ENCODE measurements at places on chromosomes 3 and 15.

- no peak for DNase-seq
Measured at GRCh38 chr3:116809208-116809607, 99.6 kb downstream of the TUSC7 start.

DNA sequence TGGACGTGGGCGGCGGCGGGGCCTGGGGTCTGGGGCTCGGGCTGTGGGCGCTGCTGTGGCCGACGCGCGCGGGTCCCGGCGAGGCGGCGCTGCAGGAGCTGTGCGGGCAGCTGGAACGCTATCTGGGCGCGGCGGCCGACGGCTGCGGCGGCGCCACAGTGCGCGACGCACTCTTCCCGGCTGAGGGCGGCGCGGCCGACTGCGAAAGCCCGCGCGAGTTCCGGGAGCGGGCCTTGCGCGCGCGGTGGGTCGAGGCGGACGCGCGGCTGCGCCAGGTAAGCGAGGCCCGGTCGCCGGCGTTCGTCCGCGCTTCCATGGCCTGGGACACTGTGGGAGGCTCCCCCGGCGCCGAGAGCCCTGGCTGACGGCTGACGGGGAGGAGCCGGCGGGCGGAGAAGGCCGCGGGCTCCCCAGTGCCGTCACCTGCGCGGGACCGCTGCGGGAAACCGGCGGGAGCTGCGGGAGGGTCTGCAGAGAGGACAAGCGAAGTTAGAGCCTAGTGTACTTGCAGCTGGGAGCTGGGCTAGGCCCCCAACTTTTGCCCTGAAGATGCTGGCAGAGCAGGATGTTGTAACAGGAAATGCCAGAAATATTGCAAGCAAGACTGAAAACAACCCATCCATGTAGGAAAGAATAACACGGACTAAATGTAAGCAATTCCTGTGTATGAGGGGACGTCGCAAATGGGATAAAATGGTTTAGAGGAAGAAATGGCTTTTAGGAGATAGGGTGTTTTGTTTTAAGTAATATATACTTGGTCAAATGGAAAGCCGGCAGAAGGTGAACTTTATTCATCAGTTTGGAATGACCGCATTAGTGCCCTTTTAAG, 847 bp downstream of the WHAMM start:
- DNase-seq, result peak; percentile 64

DNA sequence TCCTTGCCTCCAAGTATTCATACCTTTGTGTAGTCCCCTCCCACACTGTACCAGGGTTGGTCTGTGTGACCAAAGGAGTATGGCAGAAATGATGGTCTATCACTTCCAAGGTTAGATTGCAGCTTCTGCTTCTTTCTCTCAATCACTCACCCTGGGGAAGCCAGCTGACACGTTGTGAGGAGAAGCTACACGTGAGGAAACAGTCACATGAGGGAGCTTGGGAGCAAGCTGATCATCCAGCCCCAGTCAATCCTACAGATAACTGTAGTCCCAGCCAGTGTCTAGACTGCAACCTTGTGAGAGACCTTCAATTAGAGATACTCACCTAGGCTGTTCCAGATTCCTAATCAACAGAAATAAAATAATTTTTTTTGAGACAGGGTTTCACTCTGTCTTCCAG, 6.2 kb upstream of the ZNF774 start:
- no peak for DNase-seq

- peak; percentile 27 for DNase-seq
Measured at GRCh38 chr3:112304611-112305010, 10.6 kb upstream of the SLC9C1 start.

DNA sequence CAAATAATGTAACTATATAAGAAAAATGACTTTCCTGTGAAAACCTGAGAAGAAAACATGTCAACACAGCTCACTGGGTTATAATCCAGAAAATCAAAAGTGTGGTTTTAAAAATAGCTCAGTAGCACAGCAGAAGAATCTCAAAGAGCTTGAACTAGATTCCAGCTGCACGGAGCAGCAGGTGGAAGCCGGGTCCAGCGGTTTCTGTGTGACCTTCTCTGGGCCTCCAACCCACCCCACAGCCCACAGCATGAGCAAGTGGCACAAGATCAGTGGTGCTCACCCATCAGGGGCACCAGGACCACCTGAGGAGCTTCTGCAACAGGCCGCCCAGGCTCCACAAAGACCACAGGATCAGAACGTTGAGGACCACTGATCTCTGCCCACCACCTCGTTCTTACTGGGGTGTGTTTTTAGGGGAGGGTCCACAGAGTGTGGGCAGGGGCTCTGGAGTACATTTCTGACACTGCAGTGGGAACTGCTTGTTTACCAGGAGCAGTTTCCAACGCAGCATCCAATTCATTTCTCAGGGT, 23.2 kb downstream of the SLC41A3 start:
- DNase-seq, result no peak

DNA sequence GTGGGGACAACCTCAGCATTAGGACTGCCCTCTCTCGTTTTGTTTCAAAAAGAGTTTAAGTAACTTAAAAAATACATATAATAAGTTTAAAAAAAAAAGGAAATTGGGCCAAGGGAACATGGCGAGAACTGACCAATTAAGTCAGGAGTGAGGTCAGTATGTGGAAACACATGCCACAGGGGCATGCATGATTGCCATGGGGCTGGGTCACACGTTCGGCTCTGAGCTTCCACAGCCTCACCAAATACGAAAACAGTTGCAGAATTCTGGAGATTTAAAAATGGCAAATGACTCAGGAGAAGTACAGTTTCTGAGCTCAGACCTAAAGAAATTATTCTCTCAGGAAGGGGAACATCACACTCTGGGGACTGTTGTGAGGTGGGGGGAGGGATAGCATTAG, 24.1 kb downstream of the PDE8A start:
- DNase-seq, result no peak

DNA sequence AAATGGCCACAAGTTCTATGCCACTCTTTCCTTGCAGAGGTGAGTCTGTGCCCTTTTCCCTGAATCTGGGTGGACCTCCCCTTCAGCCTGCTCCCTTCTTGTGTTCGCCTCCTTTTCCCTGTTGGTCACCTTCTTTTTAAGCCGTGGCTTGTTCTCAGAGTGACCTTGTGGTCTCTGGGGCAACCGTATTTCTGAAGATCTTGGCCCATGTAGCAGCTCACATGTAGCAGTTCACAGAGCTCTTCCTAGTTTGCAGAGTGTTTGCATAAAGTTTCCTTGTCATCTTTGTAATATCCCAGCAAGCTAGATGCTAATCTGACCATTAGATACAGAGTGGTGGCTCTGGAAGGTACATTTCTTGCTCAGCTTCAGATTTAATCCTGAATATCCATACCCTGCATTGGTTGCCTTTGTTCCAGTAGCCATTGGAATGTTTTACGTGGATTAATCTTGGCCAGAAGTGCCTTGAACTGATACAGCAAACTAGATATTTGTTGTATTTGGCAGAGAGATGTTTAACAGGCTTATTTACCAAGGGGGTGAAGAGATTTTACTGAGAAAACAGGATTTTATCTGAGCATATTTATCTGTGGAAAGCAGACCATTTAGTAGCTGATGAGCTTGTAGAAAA, 40.7 kb upstream of the BSN start:
- no peak for DNase-seq

GRCh38 chr3:134064081-134064480, 34.4 kb upstream of the SLCO2A1 start:
- no peak for DNase-seq

DNA sequence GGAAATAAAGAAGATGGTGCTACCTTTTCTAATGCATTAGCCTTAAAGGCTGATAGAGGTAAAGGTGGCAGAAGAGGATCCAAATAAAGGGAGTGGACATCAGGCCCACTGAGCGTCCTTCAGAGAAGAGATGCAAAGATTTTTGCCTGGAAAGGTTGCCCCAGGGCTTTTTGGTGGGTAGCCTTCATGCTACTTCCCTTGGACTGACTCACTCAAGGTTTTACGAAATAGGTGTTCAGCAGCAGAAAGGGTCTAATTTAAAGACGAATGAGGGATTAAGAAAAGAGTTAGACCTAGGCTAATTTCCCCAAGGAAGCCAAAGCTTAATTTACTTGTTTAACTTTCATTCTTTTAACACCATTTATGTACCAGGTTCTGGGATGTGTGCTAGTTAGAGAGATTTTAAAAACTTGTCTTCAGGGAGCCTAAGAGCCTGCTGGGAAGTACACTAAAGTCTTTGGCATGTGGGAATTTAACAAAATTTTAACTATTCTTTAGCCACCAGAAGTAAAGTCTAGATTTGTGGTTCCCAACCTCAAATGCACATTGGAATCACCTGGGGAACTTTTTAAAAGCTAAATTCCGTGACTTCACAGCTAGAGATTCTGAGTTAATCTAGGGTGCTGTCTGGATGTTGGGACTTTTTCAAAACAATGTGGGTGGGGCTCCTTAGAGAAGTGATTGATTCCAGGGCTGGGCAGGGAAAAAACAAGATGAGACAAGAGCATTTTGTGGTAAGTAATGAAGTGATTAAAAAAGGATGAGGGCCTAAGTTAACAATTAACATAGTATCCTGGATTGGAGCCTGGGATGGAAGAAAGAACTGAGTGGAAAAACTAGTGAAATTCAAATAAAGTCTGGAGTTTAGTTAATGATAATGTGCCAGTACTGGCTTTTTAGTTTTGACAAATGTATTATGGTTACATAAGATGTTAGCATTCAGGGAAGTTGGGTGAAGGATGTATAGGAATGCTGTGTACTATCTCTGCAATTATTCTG, 3.4 kb downstream of the IL20RB start:
- DNase-seq, result no peak

GRCh38 chr15:89504166-89504565, 7.8 kb upstream of the RHCG start:
- DNase-seq, result no peak
